ENCODE measurements at places on chromosomes 5 and 9.
A peak's percentile ranks its signal among the peaks of the same experiment; 100 is the strongest.

DNA sequence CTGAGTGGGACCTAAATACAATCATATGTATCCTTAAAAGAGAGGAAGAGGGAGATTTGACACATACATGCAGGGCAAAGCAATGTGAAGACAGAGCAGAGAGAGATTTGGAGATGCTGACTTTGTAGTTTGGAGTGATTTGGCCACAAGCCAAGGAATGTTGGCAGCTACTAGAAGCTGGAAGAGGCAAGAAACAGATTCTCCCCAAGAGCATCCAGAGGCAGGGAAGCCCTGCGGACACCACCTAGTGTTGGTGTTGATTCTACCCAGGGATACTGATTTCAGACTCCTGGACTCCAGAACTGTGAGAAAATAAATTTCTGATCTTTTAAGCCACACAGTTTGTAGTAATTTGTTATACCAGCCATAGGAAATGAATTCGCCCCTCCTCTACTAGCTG, 64.9 kb upstream of the OSMR start:
- peak; percentile 68 for DNase-seq

GRCh38 chr5:56384186-56384585, 151.1 kb upstream of the ANKRD55 start:
- no peak for DNase-seq

GRCh38 chr5:98259595-98259994, 513.9 kb upstream of the RGMB start:
- DNase-seq, result no peak

DNA sequence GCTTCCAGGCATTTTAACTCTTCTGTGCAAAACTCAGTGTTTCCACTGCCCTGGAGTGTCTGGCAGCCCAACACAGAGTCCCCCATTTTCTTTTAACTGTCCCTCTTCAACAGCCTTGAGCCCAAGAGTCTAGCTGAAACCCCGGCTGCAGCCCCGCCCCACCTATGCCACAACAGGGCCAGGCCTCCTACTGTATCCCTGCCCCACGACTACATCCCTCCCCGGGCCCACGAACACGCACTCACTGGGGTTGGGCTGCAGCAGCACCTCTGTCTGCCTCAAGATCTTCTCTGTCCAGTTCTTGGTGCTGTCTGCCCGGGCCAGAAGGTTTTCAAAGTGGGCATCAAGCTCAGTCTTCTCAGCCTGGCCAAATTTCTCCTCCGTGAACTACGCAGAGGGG, 6.1 kb downstream of the SH3GLB2 start:
- DNase-seq, result no peak

- DNase-seq, result no peak
These were observed 18.3 kb upstream of the STOM start for GRCh38 chr9:121388140-121388905.

DNA sequence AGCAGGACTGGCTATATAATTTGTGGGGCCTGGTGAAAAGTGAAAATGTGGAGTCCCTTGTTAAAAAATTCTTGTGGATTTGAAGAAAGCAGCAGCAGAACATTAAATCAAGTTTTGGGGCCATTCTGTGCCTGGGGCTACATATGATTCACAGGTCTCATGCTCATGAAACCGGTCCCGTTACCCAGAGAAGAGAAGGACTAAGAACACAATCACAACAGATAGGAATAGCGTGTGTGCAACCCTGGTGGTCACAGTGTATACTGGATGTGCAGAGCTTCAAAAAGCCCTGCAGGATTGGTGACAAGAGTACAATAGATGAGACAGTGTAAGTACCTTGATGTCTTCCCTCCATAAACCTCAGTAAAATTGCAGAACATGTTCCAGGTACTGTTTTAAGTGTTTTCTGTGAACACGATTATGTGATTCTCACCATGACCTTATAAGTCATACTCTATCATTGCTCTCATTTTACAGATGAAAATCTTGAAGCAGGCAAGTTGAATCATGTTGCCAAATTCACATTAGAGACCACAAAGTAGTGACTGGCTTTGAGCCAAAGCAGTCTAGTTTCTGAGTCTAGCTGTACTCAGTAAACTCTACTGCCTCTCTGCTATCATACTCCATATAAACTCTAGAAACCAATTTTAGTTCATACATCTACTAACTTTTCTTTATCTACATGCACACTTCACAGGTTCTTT, 636.5 kb downstream of the TAF11L14 start:
- DNase-seq, result no peak

GRCh38 chr5:175032741-175033151, 308.4 kb downstream of the MSX2 start:
- no peak for DNase-seq

- DNase-seq, result no peak
These were observed 46.5 kb upstream of the GDNF start for GRCh38 chr5:37886242-37886905.

GRCh38 chr9:2709645-2710101, 7.6 kb upstream of the KCNV2 start:
- no peak for DNase-seq

- no peak for DNase-seq
These were observed 14.8 kb downstream of the SUB1 start for GRCh38 chr5:32600054-32600622.

GRCh38 chr5:38528162-38528703, 28.2 kb downstream of the LIFR start:
- DNase-seq, result no peak

DNA sequence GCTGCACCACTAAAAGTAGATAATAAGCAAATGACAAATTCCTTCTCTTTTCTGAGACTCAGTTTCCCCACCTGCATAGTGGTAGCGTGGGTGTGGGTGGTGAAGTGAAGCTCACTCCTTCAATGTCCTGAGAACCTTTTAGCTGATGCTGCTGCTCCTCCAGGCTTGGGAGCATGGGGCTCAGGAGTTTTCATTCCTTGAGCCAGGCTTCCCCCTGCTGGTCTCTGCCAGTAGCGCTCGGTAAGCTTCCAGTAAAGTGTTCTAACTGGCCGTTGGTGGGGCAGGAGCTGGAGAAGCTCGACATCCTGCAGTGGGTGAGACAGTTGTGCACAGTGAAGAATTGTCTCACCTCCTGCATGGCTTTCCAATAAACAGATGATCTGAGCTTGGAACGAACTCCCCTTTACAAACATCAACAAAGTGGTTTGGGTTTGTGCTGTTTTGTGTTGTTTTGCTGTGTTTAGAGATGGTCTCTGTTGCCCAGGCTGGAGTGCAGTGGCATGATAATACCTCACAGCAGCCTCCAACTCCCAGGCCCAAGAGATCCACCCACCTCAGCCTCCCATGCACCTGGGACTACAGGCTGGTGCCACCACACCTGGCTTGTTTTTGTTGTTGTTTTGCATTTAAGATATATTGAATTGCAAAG, 34.6 kb downstream of the SPARC start:
- no peak for DNase-seq

DNA sequence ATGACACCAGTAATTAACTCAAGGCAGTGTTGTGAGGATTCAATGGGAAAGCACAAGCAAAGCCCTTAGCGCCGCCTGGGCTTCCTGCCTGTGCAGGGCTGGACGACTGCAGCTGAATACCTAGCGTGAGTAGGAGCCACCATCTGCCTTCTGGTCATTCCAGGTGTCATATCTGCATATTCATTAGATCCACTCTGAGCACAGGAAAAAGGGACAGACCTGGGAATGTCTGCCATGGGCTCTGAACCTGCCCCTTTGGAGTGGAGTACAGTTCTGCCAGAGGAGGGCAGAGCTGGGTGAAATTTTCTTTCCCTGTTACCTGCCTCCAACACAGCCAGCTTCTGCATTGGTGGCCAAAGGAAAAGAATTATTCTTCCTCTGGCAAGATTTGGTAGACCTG, 298.8 kb downstream of the NSG2 start:
- no peak for DNase-seq

DNA sequence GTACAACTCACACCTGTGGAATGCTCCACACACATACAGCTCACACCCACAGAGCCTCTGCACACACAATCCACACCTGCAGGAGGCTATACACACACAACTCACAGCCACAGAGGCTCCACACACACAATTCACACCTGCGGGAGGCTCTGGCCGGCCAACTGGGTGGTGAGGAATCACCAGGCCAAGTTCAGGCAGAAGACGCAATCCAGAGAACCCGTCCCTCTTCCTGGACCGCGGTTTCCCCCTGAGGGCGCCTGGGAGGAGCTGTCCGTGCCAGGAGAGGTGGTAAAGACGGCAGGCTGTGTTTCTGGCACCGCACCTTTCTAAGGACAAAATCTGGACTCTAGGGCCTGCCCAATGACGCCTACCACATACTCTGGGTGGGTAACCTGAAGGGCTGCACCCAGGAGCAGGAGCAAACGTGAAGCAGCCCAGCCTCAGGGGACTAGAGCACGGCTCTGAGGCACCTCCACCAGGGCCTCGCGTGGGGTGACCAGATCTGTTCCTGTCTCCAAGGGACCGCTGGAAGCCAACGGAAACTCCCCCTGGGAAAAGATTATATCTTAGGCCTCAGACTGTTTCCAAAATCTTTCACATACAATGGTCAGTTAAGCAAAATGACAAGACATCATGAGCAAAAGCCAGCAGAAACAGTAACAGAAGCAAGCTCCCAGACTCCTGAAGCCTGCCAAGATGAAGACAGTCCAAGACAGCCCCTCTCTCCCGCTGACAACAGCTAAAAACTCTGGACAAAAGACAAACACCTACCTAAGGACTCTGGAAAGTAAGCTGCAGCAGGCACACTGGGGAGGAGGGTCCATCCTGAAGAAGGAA, 16.9 kb downstream of the CAMSAP1 start:
- no peak for DNase-seq

- DNase-seq, result no peak
These were observed 107.3 kb upstream of the APC start for GRCh38 chr5:112630246-112631009.

GRCh38 chr9:96425500-96426169, 7.5 kb upstream of the ZNF367 start:
- no peak for DNase-seq

DNA sequence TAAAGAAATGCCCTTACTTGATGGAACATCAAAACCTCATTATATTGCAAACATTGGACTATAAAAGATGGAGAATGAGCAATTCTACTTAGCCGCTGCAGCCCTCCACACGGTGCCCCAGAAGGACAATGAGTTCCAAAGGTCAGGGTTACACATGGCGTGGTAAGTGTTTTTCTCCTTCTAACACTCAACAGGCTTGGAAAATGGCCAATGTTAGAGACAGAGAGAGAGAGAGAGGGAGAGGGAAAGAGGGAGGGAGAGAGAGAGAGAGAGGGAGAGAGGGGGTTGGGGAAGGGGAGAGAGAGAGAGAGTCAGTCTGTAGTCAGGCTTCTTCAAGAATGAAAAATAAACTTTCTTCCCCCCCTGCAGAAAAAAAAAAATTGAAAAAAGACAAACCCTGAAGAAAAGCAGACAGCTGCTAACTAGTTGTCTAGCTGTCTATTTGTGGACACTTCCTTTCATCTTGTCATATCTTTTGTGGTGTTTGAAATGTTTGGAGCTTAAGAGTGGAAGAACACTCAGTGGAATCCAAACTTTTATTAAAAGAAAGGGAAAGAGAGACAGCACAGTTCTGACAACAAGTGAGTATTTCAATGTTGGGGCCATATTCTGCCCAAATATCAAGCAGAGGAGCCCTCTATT, 324.8 kb downstream of the TMEM38B start:
- DNase-seq, result no peak

GRCh38 chr5:9408964-9409363, 136.9 kb downstream of the SEMA5A start:
- DNase-seq, result no peak

DNA sequence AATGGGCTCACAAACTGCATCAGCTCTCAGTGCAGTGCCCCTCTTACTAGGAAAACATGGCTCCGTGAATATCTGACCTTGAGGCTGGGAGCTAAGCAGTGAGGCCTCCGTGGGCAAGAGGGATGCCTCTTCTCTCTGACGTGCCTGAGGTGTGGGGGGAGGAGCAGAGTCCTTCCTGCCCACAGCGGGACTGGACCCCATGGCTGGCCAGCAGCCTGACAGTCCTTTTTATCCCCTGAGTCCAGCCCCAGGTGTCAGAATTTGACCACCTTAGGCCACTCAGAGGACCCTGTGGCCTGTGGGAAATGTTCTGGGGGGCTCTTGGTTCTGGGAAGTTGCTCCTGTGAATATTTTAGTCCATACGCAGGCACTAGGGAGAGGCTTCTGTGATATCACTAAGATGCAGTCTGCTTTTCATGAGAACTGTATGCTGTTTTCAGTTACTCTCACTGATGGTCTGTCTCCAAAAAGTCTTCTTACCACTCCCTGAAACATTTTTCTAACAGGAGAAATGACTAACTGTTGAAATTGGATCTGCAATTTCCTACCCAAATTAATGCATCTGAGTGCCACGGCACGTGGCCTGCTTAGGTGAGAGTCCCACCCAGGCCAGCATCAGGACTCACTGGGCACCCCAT, 23.4 kb downstream of the ANGPTL2 start:
- no peak for DNase-seq

- DNase-seq, result no peak
These were observed 477.9 kb downstream of the ACTL7B start for GRCh38 chr9:108377881-108378280.

GRCh38 chr9:134707031-134707680, 65.6 kb downstream of the COL5A1 start:
- peak; percentile 85 for DNase-seq

DNA sequence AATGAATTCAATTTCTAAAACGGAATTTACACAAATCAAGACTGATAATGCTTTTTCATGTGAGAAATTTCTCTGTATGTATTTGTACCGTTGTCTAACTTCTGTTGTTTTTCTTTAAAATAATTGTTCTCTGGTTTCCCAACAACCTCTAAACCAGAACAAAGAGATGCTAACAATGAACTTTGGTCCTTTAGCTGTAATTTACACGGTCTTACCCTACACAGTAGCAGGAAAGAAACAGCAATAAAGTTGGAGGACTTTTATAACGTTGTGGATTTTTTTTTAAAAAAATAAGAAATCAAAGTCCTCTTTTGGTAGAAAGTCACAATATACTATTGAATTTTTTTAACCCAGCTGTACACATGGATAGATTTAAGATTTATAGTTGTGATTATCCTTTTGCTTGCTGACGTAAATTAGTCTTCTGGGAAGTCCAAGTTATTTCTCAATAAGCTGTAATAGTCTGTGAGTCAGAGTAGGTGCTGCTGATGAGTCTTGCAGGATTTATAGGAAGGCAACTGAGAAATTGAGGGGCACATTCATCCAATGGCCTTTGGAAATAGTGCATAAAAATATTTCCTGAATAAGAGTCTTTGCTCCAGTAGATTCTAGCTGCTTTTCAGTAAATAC, 76.8 kb upstream of the PCSK1 start:
- DNase-seq, result no peak

- DNase-seq, result peak; percentile 64
These were observed 653 bp upstream of the HNRNPH1 start for GRCh38 chr5:179623906-179624741.

- DNase-seq, result no peak
These were observed 259.5 kb downstream of the NR3C1 start for GRCh38 chr5:143143973-143144372.

DNA sequence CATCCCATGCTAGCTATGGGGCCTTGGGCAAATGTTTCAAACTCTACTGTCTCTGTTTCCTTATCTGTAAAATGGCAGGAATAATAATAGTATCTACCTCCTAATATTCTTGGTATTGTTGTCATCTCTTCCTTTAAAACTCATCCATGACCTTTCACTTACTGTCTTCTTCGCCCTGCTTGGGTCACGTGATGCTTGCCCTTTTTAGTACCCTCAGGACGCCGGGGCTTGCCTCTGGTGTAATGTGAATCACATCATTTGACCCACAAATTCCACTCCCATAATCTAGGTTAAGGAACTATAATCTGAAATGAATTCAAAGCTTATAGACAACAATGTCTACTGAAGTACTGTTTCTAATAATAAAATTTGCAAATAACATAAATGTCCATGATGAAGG, 162.7 kb downstream of the DRD1 start:
- DNase-seq, result no peak
